T-helper 1 cell (primary cell): ENCODE measurements at places on chromosomes 7 and 10.

- no peak for DNase-seq
Observed at GRCh38 chr7:106243893-106244292, 40.9 kb downstream of the NAMPT start.

GRCh38 chr7:35725280-35725680 lies 30.3 kb upstream of the HERPUD2 start:
- DNase-seq, result peak; percentile 60

DNA sequence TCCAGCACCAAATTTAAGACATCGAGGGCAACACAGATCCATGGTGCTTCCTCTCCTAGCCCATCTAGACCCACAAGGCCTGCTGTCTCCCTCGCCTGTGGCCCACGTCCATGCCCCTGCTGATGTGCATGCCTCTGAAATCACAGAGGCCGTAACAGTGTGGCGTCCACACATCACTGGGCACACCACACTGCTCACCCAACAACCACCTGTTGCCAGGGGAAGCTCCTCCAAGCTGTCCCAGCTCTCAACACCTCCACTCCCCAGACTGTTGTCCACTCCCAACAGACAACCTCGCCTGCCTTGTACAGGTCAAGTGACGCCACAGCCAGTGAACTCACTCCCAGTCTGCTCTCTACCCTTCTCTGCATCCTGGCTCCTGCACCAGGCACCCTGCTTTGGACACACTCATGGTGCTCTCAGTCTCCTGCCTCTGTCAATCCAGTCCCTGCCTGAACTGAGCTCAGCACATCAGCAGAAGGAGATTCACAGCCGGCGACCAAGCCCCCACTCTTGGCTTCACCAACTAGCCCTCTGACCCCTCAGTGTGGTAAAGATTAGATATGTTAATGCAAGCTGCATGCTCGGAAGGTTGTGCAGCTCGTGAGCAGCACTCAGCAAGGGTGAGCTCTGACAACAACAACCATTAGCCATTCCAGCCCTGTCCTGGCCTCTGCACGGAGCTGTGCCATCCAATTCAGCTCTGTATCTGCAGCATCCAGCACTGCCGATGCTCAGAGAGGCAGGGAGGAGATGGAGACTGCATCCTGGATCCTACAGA lies 197.0 kb downstream of the TNS3 start:
- no peak for DNase-seq

- no peak for DNase-seq
Observed at GRCh38 chr10:47147186-47147585, 152.8 kb upstream of the GDF10 start.

DNA sequence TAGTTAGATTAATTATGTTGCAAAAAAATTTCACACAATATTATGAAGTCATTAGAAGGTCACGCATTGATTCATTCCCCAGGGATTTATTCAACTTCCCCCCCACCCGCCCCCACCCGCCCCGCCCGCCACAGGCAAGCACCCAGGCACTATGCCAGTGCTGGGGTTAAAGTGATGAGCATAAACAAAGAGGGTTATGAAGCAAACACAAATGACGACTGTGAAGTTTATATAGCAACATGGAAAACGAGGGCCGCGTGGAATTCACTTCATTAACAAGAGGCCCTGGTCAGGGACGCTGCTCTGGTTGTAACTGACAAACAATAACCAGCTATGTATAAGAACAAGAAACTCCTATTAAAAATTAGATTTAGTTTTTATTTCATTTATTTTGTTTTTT lies 656.5 kb upstream of the COBL start:
- DNase-seq, result no peak

DNA sequence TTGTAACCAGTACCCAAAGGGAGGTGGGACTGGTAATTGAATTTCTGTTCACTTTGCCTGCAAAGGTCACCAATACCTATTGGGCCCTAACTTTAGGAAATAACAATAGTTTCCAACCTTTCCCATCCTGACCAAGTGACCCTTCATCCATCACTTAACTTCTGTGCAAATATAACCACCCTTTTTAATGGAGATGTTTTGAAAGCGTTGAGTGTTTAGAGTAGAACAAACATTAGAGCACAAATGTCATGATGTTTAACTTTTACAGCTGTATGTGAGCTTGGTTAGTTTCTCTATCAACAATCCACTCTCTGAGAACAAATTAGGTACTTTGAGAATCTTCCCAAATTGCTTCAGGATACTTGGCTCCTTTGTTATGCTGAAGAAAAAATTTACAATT lies 66.4 kb downstream of the MET start:
- no peak for DNase-seq

- no peak for DNase-seq
Observed at GRCh38 chr7:138886501-138886917, 88.5 kb upstream of the ATP6V0A4 start.

- DNase-seq, result no peak
Observed at GRCh38 chr10:131944976-131945695, 36.6 kb downstream of the BNIP3 start.

DNA sequence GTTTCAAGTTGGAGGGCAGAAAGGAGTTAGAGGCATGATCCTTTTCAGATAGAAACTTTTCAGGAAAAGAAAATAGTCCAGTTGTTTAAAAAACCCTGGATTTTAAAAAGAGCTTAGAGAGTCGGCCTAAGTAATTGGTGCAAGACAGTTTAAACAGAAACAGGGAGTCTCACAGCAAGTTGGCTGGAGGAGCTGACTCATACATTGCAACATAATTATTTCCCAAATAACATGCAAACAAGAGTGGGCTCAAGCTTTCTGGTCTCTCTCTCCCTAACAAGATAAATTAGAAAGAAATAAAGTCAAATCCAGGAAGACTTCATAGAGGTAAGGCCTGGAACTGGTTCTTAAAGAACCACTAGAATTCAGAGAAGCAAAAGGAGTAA lies 100.3 kb upstream of the AGBL3 start:
- no peak for DNase-seq

DNA sequence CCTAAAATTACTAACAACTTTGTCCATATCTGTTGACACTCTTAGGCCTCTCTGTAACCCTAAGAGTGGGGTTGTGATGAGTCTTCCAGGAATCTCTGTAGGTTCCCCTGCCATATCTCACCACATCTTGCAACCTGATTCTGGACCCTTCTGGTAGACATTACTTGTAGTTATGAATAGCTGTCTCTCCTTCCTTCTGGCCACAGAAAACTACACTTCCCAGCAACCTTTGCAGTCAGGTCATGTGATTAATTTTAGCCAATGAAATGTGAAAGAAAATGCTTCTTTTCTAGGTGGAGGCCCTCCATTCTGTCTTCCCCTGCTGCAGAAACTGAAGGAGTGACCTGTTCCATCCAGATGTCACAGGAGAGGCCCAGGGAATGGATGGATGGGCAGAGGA lies 147.6 kb upstream of the AOAH start:
- no peak for DNase-seq

GRCh38 chr10:116972131-116972530 lies 32.9 kb downstream of the SHTN1 start:
- no peak for DNase-seq

- DNase-seq, result no peak
Observed at GRCh38 chr7:25849500-25850184, 302.4 kb upstream of the NFE2L3 start.

- no peak for DNase-seq
Observed at GRCh38 chr10:132888898-132889490, 53.4 kb downstream of the CFAP46 start.

- no peak for DNase-seq
Observed at GRCh38 chr10:117311261-117311660, 64.0 kb downstream of the PDZD8 start.

GRCh38 chr10:52318822-52319464 lies 4.9 kb downstream of the DKK1 start:
- DNase-seq, result no peak

DNA sequence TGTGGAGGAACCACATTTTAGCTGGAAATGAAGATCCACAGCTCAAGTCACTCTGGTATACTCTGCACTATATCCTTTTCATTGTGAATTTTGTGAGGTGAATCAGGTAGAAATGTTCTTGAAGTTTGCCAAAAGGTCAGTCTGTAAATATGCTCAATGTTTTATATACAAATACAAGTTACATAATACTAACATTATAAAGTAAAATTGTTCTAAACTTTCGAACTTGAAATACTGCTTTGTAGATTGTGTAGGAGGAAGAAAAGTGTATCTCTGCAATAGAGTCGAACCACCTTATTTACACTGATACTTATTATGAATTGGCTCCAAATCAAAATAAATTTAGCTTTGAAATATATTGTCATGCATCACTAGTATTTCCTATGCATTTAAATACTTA lies 7.0 kb downstream of the MIOS start:
- no peak for DNase-seq

GRCh38 chr7:42627626-42628025 lies 284.2 kb downstream of the C7orf25 start:
- DNase-seq, result no peak

- no peak for DNase-seq
Observed at GRCh38 chr10:69279110-69279509, 814 bp downstream of the HK1 start.

DNA sequence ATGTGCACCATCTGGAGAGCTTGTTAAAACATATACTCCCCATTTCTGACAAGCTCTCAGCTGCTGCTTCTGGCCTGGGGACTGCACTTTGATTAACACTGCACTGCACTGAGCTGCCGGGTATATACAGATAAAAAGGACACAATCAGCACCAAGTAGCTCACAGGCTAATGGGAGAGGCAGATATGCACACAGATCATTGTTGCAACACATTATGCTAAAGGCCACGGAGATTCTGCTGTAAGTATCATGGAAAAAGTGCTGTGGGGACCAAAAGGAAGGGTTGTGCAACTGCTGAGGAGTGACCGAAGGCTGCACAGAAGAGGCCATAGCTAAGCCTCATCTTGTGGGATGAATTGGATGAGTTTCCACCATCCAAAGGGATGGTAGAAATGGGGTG lies 455.2 kb downstream of the SORCS3 start:
- no peak for DNase-seq

- DNase-seq, result no peak
Observed at GRCh38 chr7:105212212-105212611, 176.5 kb downstream of the SRPK2 start.

GRCh38 chr7:120583899-120584586 lies 273.9 kb downstream of the TSPAN12 start:
- DNase-seq, result no peak

GRCh38 chr7:128915271-128915819 lies 4.8 kb upstream of the KCP start:
- DNase-seq, result no peak

DNA sequence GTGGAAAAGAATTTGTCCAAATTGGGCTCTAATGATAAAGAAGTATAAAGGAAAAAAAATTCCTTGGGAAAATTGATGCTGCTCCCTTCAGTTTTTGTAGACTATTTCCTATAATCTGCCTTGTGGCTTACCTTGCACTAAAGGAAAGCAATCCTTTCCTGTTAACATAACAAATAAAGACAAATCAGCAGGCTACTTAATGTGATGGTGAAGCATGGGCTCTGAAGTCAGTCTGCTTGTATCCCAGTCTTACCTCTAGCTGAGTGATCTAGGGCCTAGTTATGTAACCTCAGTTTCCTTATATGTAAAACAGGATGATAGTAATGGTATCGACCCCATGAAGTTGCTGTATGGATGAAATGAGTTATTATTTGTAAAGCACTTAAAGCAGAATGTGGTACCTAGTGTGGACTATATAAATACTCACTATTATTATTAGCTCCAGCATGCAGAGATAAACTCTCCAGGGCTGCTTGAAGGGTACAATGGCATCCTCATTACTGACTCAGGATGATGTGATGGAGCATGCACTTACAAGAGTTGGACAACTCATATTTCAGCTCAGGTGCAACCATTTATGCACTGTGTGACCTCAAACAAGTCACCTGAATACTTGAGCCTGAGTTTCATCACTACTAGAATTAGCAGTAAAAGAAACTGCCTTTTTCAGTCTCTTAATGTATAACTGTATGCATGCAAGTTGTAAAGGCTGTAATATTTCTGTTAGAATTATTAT lies 156.1 kb downstream of the DKK1 start:
- no peak for DNase-seq

GRCh38 chr7:106862317-106863089 lies 2.6 kb upstream of the PIK3CG start:
- DNase-seq, result no peak

DNA sequence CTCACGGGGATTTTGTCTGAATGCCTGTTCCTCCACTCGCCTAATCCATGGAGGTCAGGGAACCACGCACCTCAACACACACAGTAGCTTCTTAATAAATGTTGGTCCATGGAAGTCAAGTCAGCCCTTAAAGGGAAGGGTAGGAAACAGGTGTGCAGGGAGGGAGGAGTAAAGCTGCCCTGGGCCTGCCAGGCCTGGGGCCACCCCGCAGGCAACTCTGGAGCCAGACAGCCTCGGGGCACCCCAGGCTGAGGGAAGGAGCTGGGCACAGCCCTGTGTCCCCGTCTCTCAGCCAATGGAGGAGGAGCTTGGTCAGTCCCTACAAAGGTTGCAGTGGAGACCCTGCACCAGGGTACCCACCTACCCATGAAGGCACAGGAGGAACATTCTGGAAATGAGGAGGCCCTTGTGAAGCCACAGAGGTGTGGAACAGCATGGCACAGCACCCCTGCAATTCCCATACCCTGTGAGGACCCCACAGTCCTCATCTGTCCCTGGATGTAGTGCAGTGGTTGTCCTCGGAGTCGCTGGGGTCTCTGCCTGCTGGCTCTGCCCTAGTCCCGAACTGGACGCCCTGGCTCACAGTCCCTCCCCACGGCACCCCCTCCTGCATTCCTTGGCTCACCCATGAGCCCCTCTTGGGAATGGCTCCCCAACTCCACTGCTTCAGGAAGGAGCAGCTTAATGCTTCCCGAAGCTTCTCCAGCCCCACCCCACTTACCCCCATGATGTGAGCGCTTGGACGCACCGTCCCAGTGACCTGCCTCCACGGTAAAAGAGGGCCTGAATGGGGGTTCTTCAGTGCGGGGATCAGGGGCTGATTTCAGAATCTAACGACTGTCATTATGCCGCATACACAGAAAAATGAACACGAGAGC lies 79.2 kb upstream of the INSIG1 start:
- DNase-seq, result no peak

DNA sequence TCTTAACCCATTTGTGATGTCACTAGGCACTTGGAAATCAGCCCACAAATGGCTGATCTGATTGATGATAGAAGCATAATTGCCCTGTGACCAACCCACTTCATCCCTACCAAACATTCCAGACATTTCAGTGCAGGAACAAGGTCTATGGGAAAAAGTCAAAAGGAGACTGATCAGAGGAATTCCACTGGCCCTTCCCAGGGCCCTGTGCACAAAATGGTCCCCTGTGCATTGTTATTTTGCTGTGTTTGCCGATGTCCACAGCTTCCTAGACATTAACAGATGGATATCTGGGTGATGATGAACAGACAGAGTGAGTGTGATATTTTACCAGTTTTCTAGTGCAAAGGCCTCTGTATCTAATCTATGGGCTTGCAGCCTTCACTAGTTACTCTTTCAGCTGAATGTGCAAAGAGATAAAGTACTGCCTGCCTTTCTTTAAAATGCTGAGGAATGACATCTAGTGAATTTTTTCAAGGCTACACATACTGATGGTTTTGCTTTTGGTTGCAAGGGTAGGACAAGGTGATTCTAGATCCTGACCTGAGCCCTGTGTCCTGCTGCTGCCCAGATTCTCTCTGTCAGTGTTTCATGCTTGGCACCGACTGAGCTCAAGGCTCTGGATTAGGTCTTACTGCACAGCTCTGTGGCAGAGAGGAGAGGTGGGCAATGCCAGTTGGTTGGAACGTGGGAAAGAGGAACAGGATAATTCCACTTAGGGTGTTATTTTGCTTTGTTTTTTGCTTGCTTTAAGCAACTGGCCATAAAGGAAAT lies 55.4 kb downstream of the CALD1 start:
- no peak for DNase-seq

- DNase-seq, result no peak
Observed at GRCh38 chr10:14585287-14586193, 189.2 kb downstream of the FAM107B start.

GRCh38 chr10:121860810-121861209 lies 67.0 kb downstream of the ATE1 start:
- no peak for DNase-seq
